ENCODE measurements at places on chromosomes 7 and 10. TPM values are rescaled to one million over a fixed set of nuclear protein-coding genes. Genes with fewer than 3 reads are reported as not detected.

The CYP3A7 gene
- not detected for total RNA-seq

The GIMAP8 gene
- total RNA-seq: not detected

The MKI67 gene
- total RNA-seq: 44.0 TPM

The TMEM225B gene
- 2.5 TPM for total RNA-seq

The SLC39A12 gene
- total RNA-seq: not detected

The CBLL1 gene
- total RNA-seq: 25.3 TPM

- H3K4me3 ChIP-seq: peak within 1 kb of the TSS; percentile 83
- peaks cover 8% of the 10 kb centered on the region for H3K36me3 ChIP-seq
Measured at GRCh38 chr7:22356701-22357310, at the start of gene RAPGEF5. Gene RAPGEF5, minus strand, starts transcription at chr7:22357154. Its CDS starts 94 bp downstream, at chr7:22357060.

DNA sequence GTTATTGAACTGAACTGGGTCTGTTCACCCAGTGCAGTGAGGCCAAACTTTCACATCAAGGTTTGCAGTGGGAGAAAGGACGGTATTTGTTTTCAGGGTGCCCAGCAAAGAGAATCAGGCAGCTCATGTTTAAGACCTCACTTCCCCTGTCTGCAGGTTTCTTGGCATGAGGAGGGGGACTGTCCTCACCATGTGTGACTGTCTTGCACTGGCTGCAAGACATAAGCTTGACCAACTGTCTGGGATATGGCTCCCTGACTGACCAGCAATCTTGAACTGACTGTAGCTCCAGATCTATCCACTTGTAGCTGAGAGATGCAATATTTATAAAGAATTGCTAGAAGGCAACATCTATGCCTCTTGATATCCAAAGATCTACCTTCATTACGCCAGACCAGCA, 39.9 kb downstream of the RAMP3 start:
- H3K4me1 ChIP-seq: no peaks in the 10 kb centered on the region
- H3K4me3 ChIP-seq: no peak overlapping the region
- H3K27ac ChIP-seq: no peak overlapping the region
- H3K36me3 ChIP-seq: no peaks in the 10 kb centered on the region
- no peak for DNase-seq
- H3K27me3 ChIP-seq: peaks cover 59% of the 10 kb centered on the region

- H3K27me3 ChIP-seq: no peaks in the 10 kb centered on the region
- H3K4me1 ChIP-seq: peaks cover 38% of the 10 kb centered on the region
- H3K36me3 ChIP-seq: peaks cover 21% of the 10 kb centered on the region
- no peak for DNase-seq
- no peak overlapping the region for H3K4me3 ChIP-seq
Measured at GRCh38 chr10:561721-562120, 127.7 kb downstream of the DIP2C start.

DNA sequence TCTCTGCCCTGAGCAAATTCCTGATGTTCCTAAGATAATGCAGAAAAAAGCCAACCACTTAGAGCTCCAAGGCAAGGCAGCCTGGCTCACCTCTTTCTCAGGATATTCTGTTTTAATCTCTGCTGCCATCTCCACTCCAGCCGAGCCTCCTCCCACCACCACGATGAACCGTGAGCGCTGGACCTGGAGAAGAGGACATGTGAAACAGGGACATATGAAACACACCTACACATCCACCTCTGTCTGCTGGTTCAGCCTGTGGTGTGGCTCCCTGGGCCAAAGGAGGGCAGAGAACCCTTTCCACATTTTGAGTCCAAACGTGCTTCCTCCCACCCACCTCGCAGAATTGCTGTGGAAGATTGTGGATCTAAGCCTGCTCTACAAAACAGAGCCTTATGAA, 12.2 kb downstream of the AIFM2 start:
- no peaks in the 10 kb centered on the region for H3K27me3 ChIP-seq
- H3K36me3 ChIP-seq: peaks cover 2% of the 10 kb centered on the region
- H3K4me1 ChIP-seq: no peaks in the 10 kb centered on the region
- no peak for DNase-seq
- no peak overlapping the region for H3K27ac ChIP-seq

- H3K27ac ChIP-seq: no peak overlapping the region
- no peaks in the 10 kb centered on the region for H3K4me1 ChIP-seq
- H3K27me3 ChIP-seq: no peaks in the 10 kb centered on the region
- H3K36me3 ChIP-seq: no peaks in the 10 kb centered on the region
- DNase-seq: no peak
Measured at GRCh38 chr10:66365686-66366085, 560.1 kb upstream of the LRRTM3 start.

GRCh38 chr7:37986908-37987330, 66.5 kb downstream of the EPDR1 start:
- no peak overlapping the region for H3K4me3 ChIP-seq
- H3K27ac ChIP-seq: no peak overlapping the region
- H3K27me3 ChIP-seq: peaks cover 7% of the 10 kb centered on the region
- DNase-seq: no peak

DNA sequence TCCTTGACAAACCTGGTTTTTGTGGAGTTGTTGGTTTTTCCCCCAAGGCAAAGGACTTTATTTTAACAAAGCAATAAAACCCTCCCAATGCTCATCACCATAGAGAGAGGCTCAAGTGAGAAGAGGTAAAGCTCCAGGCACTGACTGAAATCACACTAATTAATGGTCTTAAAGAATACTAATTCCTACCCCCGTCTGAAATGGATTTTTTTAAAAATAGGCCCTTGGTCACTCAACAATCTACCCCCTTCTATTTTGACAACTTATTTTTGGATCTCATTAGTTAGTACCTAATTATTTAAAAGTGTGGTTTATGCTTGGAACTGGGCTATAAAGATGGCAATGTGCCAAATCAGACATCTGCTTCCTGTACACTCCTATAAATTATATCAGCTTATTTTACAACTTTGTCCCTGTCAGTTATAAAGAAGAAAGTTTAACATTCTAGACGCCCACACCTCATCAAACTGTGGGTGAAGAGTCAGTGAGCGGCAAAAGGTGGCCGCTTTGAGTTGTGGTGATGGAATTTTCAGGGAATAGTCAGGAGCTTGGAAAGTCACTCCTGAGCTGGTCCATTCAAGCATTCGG, 10.6 kb downstream of the GLI3 start:
- peak overlapping the region; percentile 55 for H3K27ac ChIP-seq
- no peak for DNase-seq
- H3K36me3 ChIP-seq: peaks cover 6% of the 10 kb centered on the region
- no peak overlapping the region for H3K4me3 ChIP-seq

DNA sequence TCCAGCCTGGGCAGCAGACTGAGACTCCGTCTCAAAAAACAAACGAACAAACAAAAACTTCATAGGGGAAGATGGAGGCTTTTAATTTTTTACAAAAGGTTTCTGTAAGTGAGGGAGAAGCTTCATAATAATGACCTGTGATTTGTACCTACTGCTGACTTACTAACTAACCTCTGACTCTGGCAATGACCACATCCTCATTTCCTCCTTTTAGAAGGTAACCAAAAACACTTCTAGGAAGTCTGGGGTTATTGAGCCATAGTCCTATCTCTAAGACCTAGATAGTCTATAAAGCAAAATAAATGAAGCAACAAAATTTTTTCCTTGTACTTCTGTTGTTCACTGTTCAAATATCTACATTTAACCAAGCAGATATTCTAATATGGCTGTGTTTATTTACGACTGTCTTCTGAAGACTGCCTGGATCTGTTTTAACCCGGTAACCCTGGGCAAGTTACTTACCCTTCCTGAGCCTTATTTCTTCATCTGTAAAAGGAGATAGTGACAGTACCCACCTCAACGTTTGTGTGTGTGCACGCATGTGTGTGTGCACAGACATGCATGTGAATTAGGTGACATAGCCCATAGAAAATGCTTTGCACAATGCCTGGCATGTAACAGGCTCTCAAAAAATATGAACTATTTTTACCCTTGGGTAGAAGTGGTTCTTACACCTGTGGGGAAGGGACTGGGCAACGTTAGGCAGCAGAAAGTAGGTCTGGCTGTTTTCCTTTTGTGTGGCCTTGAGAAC, 30.8 kb upstream of the SMNDC1 start:
- DNase-seq: no peak
- no peak overlapping the region for H3K4me3 ChIP-seq

DNA sequence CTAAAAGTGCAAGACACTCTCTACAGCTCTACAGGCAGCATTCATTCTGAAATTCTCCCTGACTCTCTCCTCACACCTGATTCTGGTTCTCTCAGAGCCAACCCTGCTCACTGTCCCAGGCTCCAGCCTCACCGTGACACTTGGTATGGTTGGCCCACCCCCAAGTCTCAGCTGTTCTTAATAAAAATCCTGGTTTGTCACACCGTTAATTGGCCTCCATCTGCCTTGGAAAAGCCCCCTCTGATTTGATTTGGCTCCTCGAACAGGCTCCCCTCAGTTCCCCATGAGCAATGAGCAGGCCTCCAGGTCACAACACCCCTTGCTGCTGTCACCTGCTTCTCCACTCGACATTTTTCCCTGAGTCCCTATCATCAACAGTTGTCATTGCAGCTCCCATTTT, 507.3 kb upstream of the AUTS2 start:
- no peak overlapping the region for H3K27ac ChIP-seq
- H3K36me3 ChIP-seq: peaks cover 5% of the 10 kb centered on the region
- no peak overlapping the region for H3K4me3 ChIP-seq
- H3K27me3 ChIP-seq: peaks cover 18% of the 10 kb centered on the region
- DNase-seq: no peak

- no peak for DNase-seq
- no peak overlapping the region for H3K4me3 ChIP-seq
- H3K4me1 ChIP-seq: peaks cover 17% of the 10 kb centered on the region
- no peak overlapping the region for H3K27ac ChIP-seq
- H3K27me3 ChIP-seq: no peaks in the 10 kb centered on the region
- H3K36me3 ChIP-seq: peaks cover 16% of the 10 kb centered on the region
Measured at GRCh38 chr7:111867348-111867931, 305.1 kb upstream of the IMMP2L start.

GRCh38 chr10:71743866-71744265, 24.3 kb upstream of the C10orf105 start:
- no peaks in the 10 kb centered on the region for H3K36me3 ChIP-seq
- H3K4me3 ChIP-seq: no peak overlapping the region
- H3K27ac ChIP-seq: no peak overlapping the region
- H3K27me3 ChIP-seq: no peaks in the 10 kb centered on the region

- H3K4me3 ChIP-seq: no peak overlapping the region
- DNase-seq: no peak
- no peak overlapping the region for H3K27ac ChIP-seq
- no peaks in the 10 kb centered on the region for H3K27me3 ChIP-seq
Measured at GRCh38 chr7:139745678-139746143, 32.1 kb downstream of the HIPK2 start.

- no peak overlapping the region for H3K4me3 ChIP-seq
- H3K27me3 ChIP-seq: peaks cover 50% of the 10 kb centered on the region
- no peaks in the 10 kb centered on the region for H3K36me3 ChIP-seq
- peaks cover 10% of the 10 kb centered on the region for H3K4me1 ChIP-seq
Measured at GRCh38 chr7:131826960-131827359, 270.5 kb upstream of the PODXL start.

- H3K36me3 ChIP-seq: no peaks in the 10 kb centered on the region
- H3K4me3 ChIP-seq: peak overlapping the region; percentile 85
- peak overlapping the region; percentile 95 for H3K27ac ChIP-seq
- peaks cover 94% of the 10 kb centered on the region for H3K27me3 ChIP-seq
- DNase-seq: peak; percentile 54
Measured at GRCh38 chr10:62817121-62817765, 1.1 kb upstream of the EGR2 start.

GRCh38 chr10:356452-356851, 221.2 kb downstream of the ZMYND11 start:
- no peak overlapping the region for H3K4me3 ChIP-seq
- no peak overlapping the region for H3K27ac ChIP-seq
- no peak for DNase-seq
- no peaks in the 10 kb centered on the region for H3K27me3 ChIP-seq
- H3K4me1 ChIP-seq: peaks cover 3% of the 10 kb centered on the region
- H3K36me3 ChIP-seq: peaks cover 56% of the 10 kb centered on the region

Measured in mesothelial cell of epicardium (in vitro differentiated cells).